ENCODE measurements at places on chromosomes 16 and 17. TPM values are rescaled to one million over a fixed set of nuclear protein-coding genes. Genes with fewer than 3 reads are reported as not detected.

SLC6A2 gene
- total RNA-seq: not detected

C16orf46 gene
- 0.54 TPM for total RNA-seq

LIMD2 gene
- 2.2 TPM for total RNA-seq

VAT1L gene
- total RNA-seq: under 0.01 TPM

CLEC18B gene
- not detected for total RNA-seq

TNFRSF13B gene
- not detected for total RNA-seq
